ENCODE measurements at places on chromosomes 7 and 10.

- no peak for DNase-seq
Measured at GRCh38 chr7:150417239-150417638, 33.2 kb upstream of the GIMAP8 start.

GRCh38 chr10:133022776-133023100, 65.0 kb upstream of the ADGRA1 start:
- DNase-seq, result no peak

- no peak for DNase-seq
Measured at GRCh38 chr7:92837000-92837749, 802 bp upstream of the CDK6 start.

DNA sequence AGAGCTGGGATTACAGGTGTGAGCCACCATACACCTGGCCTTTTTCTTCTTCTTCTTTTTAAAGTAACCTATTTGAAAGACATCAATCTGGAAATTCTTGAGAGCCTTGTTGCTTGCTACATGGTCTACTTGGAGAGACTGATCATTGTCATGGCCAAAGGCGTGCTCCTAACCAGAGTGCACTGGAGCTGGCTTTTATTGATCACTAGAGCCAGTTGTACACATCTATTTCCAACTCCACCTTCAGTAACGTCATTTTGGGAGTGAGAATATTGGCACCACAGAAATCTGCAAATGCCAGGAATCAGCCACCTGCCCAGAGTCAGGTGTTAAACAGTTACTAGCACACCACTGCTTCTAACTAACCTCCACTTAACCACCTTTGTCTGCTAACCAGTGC, 735.1 kb downstream of the TYW1 start:
- DNase-seq, result no peak

DNA sequence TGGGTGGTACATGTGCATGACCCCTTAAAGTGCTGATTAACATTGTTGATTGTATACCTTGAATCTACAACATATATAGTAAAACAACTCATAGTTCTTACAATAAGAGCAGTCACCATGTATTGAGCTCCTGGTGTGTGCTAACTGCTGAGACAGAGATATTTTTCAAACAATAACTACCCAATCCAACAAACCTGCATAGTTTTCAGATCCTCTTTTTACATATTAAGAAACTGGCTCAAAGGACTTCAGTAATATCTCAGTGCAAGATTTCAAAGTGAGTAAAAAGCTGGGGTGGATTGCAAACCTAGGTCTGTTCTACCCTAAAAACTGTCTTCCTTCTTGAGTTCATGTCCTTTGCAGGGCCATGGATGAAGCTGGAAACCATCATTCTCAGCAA, 272.2 kb downstream of the SNX13 start:
- no peak for DNase-seq

- DNase-seq, result no peak
Measured at GRCh38 chr10:60801522-60801921, 23.2 kb downstream of the CDK1 start.
